Activated naive CD4-positive, alpha-beta T cell (primary cell): ENCODE measurements at places on chromosomes 5 and 9.

- DNase-seq = no peak
Observed at GRCh38 chr5:103409013-103409670, 150.6 kb downstream of the MACIR start.

DNA sequence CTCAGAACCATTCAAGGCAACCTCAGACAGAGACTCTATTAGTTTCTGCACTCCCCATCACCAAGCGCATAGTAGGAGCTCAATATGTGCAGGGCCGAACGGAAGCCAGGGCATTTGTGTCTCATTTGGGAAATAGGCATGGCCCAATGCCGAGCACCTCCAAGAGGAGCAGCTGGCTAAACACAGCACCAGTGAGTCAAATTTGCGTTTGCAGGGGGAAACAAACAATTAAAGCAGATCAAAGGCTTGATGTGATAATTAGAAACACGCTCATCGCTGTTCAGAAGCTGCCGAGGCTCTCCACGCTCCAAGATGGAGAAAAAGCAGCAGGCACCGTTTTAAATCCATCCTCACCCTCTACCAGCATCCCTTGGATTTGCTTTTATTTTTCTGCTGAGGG lies 225.3 kb downstream of the AGTPBP1 start:
- no peak for DNase-seq

DNA sequence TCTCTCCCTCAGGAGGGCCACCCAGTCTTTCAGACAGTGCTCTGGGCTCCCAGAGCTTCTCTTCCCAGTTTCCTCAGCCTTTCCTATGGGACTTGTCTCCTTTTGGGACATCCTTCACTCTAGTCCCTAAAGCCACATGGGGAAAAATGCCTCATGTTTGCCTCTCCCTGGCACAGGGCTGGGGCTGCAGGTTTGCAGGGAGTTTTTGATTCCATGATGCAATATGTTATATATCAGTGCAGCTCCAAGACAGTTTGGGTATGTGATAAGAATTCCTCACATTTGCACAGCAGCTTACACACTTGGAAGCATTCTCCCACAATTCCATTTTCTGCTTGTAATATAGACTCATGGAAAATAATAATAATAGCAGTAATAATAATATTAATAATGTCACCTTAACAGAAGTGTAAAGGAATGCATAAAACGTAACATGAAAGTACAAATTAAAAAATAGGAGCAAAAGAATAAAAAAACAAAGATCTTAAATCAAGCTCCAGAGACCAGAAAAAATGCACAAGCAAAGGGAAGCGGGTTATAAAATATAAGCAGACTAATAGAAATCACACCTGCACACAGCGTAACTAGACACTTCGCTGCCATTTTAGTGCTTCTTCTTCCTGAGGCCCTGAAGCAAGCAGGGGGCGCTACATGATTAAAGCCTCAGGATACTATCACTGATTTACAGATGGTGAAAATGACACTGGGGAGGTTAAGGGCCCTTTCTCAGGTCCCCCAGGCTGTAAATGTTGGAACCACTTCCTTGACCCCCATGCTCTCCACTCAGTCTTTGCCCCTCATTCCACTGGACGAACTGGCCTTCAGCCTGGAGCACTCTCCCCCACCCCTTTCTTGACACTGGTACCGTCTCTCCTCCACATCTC lies 70.0 kb upstream of the IL17B start:
- no peak for DNase-seq

DNA sequence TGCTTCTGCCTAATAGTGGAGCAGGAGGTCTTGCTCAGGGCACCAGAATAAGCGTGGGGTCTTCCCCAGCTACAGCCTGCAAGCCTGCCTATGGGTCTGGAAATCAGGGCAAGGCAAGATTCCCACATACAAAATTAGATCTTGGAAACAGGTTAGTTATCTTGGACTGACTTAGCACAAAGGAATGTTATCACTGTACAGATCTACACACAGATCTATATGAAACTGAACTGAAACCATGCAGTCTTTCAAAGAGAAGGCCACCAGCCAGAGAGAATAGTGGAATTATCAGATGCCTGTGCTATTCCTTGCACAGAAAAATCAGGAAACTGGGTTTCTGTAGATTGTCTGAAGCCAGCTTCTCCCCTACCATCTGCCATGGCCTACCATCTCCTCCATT lies 585.7 kb downstream of the ACTL7B start:
- no peak for DNase-seq

DNA sequence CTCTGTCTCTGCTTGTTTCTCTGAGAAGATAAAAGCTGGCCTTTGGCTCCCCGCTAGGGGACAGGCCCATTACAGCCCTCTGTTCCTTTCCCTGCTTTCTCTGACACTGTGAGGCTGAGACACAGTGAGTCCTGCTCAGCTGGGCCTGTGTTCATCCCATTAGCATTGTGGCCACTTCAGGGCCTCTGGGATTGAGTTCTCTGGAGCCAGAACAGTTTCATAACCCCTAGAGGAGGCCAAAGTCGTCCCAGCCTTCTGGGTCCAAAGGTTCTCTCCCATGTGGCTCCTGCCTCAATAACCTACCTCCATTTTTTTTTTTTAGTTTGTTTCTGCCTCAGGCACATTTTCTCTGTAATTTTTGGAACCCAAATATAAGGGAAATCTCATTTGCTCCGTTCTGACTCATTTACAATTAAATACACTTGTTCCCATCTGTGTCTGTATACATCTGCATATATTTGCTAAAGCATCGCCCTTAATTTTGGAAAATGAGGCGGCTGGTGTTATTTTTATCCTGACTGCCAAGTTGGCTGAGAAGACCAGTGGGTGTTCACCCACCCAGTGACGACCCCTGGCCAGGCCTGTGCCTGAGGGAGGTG lies 27.3 kb upstream of the CTNNA1 start:
- no peak for DNase-seq

DNA sequence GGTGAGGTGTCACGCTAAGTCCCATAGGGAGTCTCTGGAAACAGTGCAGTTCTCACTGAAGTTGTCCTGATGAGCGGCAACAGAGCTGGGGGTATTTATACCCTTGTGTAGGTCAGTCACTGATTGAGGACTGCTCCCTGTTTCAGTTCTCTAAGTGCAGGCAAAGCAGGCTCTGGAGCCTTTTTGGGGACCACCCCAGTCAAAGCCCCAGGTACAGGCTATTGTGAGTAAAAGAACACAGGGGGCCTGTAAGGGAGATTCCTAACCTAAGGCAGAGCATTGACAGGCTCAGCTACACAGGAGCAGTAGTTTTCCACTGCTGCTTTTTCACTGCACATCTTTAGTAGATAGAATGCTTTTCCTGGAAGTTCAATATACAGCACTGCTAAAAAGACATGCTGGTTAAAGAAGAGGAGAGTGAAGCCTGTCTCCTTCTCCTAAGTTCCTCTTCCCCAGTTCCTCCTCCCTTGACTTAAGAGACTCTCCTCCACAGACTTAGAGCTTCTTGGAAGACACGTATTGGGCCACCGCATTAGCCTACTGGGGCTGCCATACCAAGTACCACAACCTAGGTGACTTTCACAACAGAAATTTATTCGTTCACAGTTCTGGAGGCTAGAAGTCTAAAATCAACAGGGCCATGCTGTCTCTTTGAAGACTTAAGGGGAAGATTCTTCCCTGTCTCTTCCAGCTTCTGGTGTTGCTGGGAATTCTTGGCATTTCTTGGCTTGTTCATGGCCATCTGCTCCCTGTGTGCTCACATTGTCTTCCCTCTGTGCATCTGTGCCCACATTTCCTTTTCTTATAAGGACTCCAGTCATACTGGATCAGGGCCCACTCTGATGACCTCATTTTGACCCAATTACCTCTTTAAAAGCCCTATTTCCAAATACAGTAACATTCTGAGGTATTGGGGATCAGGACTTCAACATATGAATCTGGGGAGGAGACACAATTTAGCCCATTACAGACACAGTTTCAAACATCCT lies 221.0 kb downstream of the ESM1 start:
- no peak for DNase-seq

- DNase-seq = no peak
Observed at GRCh38 chr9:96100385-96101300, 201.3 kb downstream of the HSD17B3 start.

DNA sequence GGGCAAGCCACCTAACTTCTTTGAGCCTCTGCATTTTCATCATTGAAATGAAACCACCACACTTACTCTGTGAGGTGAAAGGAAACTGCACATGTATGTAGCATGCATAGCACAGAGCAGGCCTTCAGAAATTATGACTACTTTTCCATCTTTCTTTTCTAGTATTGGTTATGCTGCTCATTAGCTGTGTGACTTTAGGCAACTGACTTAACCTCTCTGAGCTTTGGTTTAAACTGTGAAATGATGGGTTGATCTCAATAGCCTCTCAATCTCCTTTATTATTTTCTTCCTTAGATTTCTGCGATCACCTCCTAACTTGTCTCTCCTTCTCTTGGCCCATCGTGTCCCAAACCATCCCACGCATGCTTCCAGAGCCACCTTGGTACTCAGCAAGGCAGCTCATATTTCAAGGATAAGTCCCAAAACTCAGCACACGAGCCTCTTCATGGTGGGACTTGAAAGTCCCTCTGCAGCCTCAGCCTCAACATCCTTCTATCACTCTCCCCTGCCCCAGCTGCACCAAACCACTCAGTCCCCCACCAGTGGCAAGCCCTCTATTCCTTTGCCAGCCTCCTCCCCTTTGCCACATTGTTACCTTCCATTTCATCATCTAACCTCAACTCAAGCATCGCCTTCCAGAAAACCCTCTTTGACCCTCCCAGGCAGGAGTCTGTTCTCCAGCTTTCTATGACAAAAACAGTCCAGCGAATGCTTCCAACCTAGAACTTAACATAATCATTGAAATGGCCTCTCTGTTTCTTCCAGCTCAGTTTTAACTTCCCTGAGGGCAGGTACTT lies 60.3 kb upstream of the DNAH5 start:
- no peak for DNase-seq

DNA sequence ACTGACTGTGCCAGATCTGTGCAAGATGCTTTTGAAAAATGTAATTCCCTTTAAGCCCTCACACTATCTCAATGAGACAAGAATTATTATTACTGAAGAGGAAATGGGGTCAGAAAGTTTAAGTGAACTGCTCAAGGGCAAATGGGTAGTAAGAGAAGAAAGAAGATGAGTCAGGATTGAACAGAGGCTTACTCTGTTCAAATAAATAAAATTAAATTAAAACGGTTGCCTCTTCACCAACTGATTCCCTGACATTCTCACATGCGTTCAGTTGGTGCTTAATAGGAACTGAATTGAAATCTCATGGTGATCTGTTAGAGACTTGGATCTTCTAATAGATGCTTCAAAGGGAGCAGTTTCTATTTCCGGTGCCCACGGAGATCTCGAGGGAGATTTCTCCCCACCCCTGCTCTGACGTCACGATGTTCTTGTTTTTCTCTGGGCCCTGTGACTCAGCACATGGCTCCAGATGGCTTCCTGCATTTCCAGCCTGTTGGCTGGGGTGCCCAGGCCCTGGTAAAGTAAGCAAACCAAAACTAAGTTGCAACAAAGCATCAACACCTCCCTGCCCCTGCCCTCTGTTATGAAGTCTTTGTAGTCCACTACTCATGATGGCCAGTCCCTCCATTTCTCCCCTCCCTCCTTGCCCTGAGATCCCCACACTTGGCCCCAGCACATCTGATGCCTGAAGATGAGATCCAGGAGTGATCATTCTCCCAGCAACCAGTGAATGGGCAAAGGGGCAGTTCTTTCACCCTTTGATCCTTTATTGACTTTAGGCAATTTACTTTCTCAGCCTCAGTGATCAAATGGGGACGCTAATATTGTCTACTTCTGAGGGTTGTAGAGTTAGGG lies 106.1 kb upstream of the CPEB4 start:
- DNase-seq = peak; percentile 30

DNA sequence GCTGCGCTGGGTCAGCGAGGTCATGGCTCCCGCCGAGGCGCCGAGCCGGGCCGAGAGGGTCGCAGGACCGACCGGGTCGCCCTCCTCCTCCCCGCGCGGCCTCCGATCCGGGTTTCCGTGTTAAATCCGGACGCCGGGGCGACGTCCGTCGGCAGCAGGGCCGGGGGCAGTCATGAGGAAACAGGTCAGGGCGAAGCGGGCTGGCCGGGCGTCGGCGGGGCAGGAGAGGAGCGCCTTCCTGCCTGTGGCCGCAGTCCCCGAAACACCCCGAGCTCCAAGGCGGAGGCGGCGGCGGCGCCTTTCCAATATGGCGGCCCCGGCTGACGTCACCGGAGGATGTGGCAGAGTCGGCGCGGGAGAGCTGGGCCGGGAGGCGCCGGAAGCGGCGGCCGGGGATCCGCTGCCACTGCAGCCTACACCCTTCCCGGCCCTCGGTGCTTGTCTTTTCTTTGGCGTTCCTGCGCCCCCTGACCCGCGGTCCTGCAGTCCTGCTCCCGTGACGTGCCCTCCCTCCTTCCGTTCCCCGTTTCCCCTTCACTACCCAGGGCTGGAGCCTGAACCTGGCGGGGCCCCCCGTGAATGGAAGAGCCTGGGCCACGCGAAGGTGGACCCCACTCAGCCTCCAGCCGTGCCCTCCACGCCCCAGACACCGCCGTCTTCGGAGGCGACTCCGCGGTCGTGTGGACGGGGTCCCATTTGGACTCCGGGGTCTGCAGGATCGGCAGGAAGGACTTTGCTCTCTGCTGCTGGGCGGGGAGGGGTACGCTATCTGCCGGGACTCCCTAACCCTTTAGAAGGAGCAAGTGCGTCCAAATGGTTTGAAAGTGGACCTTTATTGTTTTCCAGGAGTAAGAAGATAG lies at the start of gene GOLPH3:
GOLPH3 (minus strand) TSS at position 309 of the 860 bp plus-strand sequence; CDS start at position 24, 285 bp downstream.
- peak; percentile 75 for DNase-seq

GRCh38 chr5:82620957-82621600 lies 342.9 kb upstream of the RPS23 start:
- no peak for DNase-seq

- no peak for DNase-seq
Observed at GRCh38 chr5:103271570-103272289, 13.2 kb downstream of the MACIR start.

GRCh38 chr5:62581836-62582597 lies 3.4 kb downstream of the LRRC70 start:
- no peak for DNase-seq

DNA sequence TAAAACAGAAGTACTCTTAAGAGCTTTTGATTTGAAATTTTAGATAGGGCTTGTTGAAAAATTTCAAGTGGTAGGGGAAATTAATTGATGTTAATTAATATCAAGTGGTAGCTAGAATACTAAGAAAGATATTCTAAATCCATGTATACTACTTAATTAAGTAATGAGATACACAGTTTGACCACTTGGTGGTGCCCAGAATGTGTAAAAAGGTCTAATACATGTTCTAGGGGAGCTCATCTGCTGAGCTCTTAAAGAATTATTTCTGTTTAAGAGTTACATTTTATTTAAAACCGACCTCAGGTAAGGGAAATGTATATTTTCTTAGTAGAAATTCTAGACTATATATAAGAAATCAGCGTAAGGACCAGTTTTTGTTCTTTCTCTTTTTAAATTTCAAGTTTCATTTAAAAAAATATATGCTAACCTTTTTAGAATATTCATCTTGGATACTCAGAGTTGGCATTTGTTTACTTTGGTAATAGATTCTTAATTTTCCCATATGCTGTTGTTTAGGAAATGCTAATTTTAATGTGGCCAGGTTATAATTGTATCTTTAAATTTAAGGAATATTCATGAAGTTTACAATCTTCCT lies 61.5 kb downstream of the LNPEP start:
- no peak for DNase-seq

GRCh38 chr9:133975511-133975910 lies 16.6 kb downstream of the VAV2 start:
- no peak for DNase-seq

- no peak for DNase-seq
Observed at GRCh38 chr9:131144201-131144600, 18.8 kb downstream of the NUP214 start.

GRCh38 chr9:36306471-36307306 lies 48.4 kb upstream of the GNE start:
- DNase-seq = no peak

GRCh38 chr5:178074266-178074952 lies 38.9 kb upstream of the N4BP3 start:
- no peak for DNase-seq
